CD4-positive, alpha-beta T cell (primary cell): ENCODE measurements at places on chromosomes 4 and X.

- no peak overlapping the region for H3K27ac ChIP-seq
- H3K4me3 ChIP-seq = no peak overlapping the region
- H3K4me1 ChIP-seq = no peaks in the 10 kb centered on the region
- H3K36me3 ChIP-seq = no peaks in the 10 kb centered on the region
- no peak for DNase-seq
Measured at GRCh38 chr4:63123441-63123840, 1285.8 kb downstream of the TECRL start.

GRCh38 chr4:123606946-123607542 lies 210.4 kb downstream of the SPRY1 start:
- no peaks in the 10 kb centered on the region for H3K36me3 ChIP-seq
- H3K4me3 ChIP-seq = no peak overlapping the region
- no peaks in the 10 kb centered on the region for H3K27me3 ChIP-seq
- no peak for DNase-seq
- H3K27ac ChIP-seq = no peak overlapping the region

GRCh38 chrX:15497865-15498264 lies 2.7 kb upstream of the BMX start:
- H3K36me3 ChIP-seq = no peaks in the 10 kb centered on the region
- H3K27me3 ChIP-seq = no peaks in the 10 kb centered on the region
- no peak overlapping the region for H3K27ac ChIP-seq
- no peak overlapping the region for H3K4me3 ChIP-seq
- H3K4me1 ChIP-seq = peaks cover 9% of the 10 kb centered on the region

GRCh38 chrX:129139837-129140598 lies 383.3 kb downstream of the SMARCA1 start:
- DNase-seq = no peak
- no peak overlapping the region for H3K27ac ChIP-seq
- no peaks in the 10 kb centered on the region for H3K4me1 ChIP-seq
- no peaks in the 10 kb centered on the region for H3K36me3 ChIP-seq

DNA sequence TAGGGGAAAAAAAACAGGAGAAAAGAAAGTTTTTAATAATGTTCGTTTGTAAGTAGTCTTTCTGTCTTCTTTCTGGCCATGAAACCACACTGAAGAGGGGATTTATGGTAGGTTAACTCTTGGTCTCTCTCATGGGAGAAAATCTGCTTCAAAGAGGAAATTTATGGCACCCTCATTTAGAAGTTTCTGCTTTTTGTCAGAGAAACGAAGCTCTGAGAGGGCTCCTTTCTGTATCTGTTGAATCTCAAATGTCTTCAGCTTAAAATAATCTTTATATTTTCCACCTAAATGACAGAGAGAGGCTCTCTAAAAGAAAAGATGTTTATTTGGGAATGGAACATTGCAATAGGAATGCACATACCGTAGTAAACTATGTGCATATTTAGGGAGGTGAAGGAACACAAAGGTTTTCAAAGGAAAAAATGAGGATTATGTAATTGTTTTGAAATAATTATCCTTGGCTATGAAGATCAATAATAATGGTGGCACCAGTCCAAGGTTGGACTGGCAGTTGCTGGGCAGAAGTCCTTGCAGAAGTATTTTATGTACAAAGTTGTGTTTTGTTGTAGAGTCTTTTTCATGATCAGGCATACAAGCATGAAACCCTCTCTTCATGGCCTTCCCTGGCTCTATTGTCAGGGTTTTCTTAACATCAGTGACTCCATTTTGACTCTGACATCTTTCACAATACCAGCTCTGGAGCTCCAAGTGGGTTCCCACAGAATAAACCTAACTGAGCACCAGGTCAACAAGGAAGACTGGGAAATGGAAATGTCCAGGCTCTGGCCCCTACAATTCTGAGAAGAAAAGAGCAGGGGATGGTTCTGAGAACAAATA lies 53.0 kb upstream of the HPSE start:
- H3K4me3 ChIP-seq = no peak overlapping the region
- DNase-seq = no peak
- H3K4me1 ChIP-seq = peaks cover 7% of the 10 kb centered on the region
- no peaks in the 10 kb centered on the region for H3K27me3 ChIP-seq
- no peak overlapping the region for H3K27ac ChIP-seq

GRCh38 chrX:140917354-140918115 lies 84.9 kb upstream of the SPANXB1 start:
- H3K27ac ChIP-seq = no peak overlapping the region
- DNase-seq = no peak
- H3K4me1 ChIP-seq = no peaks in the 10 kb centered on the region
- H3K4me3 ChIP-seq = no peak overlapping the region
- no peaks in the 10 kb centered on the region for H3K27me3 ChIP-seq

DNA sequence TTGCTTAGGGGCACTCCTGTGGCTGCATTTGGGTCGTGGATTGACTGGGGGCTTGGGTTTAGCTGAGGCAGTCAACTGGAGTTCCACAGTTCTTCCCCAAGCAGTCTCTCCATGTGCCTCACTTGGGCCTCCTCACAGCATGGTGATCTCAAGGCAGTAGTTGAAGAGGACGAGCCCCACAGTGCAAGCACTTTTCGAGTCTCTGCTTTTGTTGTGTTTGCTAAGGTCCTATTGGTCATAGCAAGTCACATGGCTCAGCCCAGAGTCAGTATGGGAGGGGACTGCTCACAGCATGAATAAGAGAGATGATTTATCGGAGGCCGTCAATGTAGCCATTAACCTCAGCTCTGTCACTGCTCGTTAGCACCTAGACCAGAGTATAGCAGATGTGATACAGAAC lies 29.7 kb downstream of the BMX start:
- no peaks in the 10 kb centered on the region for H3K4me1 ChIP-seq
- DNase-seq = no peak
- H3K36me3 ChIP-seq = no peaks in the 10 kb centered on the region
- no peak overlapping the region for H3K4me3 ChIP-seq
- no peaks in the 10 kb centered on the region for H3K27me3 ChIP-seq

DNA sequence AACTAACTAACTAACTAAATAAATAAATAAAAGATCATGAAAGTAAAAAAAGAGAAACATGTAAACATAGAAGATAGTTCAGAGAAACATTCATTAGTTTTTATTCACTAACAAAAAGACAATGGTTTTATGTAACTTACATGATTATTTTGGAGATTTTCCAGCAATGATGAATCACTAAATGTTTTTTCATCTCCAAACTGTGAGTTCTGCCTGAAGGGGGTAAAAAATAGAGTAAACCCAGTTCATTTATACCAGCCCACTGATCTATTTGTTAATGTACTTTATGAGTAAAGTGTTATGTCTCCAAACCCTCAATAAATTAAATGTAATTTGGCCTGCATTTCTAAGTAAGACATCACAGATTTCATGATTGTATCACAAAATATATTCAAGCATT lies 101.1 kb downstream of the ATP8A1 start:
- no peak for DNase-seq
- H3K27me3 ChIP-seq = no peaks in the 10 kb centered on the region
- no peak overlapping the region for H3K27ac ChIP-seq
- peaks cover 12% of the 10 kb centered on the region for H3K36me3 ChIP-seq
- no peaks in the 10 kb centered on the region for H3K4me1 ChIP-seq
- no peak overlapping the region for H3K4me3 ChIP-seq
